ENCODE measurements at places on chromosomes 16 and 17. TPM values are rescaled to one million over a fixed set of nuclear protein-coding genes. Genes with fewer than 3 reads are reported as not detected.

- DNase-seq: no peak
These were observed 56.3 kb upstream of the CDH11 start for GRCh38 chr16:65178151-65178550.

Gene TBX2
- 21.0 TPM for total RNA-seq

GRCh38 chr16:48903039-48903438, 293.1 kb upstream of the N4BP1 start:
- no peak for DNase-seq

DNA sequence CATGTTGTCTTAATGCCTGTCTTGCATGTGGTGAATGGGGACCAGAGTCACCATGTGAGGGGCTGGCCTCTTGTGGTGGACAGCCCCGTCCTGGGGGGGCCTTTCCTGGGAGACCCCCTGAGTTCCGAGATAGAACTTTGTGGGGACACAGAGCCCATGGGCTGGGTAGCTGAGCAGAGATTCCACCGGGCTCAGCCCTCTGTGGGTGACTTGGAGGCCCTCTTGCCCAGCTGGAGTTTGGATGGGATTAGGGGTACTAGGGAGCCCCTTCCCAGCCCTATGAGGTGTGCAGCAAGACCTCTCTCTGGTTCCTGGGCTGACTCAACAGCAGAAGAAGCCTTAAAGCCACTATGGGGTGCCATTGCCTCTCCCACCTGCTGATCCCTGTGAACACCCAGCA, 38.1 kb downstream of the MRC2 start:
- DNase-seq: no peak

GRCh38 chr17:68513932-68514331, 1.7 kb downstream of the PRKAR1A start:
- DNase-seq: no peak

Gene C16orf92
- total RNA-seq: not detected

- DNase-seq: no peak
These were observed 873.3 kb upstream of the SOX9 start for GRCh38 chr17:71247441-71248015.

Gene TNRC6C
- 45.3 TPM for total RNA-seq

- DNase-seq: no peak
These were observed 105.3 kb upstream of the FAM20A start for GRCh38 chr17:68706356-68706920.

Gene WNK4
- 1.7 TPM for total RNA-seq

Gene KRTAP3-2
- not detected for total RNA-seq

Gene TRPV2
- total RNA-seq: 13.0 TPM

Gene CCDC144A
- total RNA-seq: 1.1 TPM

DNA sequence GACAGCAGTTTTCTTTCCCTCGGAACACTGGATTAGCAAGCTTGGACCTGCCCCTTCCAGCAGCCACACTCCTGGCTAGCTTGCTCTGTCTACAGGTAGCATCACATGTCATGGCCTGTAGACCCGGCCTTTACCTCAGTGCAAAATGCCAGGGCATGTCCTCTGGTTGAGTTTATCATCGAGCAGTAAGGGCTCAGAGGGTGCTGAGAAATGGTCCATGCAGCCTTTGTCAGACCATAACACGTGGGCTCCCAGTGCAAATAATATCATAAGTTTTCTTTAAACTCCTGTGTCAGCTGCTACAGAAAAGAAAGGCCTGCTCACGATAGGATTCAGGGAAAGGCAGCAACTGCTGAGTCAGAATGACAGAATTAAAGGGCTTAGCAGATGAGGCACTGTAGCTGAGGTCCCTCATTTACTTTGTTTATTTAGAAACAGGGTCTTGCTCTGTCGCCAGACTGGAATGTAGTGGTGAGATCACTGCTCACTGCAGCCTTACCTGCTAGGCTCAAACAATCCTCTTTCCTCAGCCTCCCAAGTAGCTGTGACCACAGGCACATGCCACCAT, 8.0 kb upstream of the GNA13 start:
- DNase-seq: no peak

- DNase-seq: no peak
These were observed 43.7 kb downstream of the CMTM4 start for GRCh38 chr16:66652661-66653360.

DNA sequence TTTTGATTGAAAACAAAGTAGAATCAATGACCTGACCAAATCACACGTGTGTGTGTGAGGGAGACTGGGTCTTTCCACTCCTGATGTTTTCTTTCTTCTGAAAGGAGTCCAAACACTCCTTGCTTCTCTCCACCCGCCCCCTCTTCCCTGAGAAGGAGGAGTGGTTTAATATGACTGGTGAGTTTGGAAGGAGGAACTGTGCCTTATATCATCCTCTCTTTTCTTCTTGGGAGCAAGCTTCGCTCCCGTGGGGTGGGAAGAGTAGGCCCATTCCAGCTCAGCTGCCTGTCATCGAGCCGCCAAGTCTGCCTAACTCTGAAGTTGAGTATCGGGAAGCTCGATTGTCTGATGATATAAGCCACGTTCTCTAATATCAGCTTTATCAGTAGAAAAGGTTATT, 96.5 kb downstream of the YPEL2 start:
- peak; percentile 29 for DNase-seq

Measured in ovary (tissue), 10 donors.